NCI-H187 (cell line): ENCODE measurements at places on chromosomes 1 and 21.

DNA sequence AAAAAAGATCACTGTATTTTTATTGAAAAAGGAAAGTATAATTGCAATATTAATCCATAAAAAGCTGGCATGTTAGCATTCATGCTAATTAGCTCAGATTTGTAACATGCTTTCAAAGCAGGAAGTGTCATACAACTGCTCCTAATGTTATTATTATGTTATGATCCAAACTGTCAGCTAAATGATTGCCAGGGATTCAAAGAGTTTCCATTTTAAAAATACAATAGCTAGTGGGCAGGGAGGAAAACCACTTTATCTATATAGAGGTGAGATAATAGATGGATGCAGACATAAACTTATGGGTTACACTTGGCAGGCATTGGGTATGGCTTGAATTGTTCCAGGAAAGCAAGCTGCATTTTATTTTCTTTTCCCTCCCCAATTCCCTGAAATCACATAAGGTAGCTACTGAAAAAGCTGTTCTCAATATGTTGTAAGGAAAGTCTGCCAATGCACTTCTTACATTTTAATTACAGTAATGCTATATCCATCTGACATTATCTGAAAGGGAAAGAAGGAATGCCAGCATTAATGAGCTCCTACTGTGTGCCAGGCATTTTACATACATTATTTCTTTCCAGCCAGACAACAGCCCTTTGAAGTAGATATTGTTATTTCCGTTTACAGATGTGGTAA lies 9.8 kb upstream of the MYSM1 start:
- DNase-seq, result no peak

DNA sequence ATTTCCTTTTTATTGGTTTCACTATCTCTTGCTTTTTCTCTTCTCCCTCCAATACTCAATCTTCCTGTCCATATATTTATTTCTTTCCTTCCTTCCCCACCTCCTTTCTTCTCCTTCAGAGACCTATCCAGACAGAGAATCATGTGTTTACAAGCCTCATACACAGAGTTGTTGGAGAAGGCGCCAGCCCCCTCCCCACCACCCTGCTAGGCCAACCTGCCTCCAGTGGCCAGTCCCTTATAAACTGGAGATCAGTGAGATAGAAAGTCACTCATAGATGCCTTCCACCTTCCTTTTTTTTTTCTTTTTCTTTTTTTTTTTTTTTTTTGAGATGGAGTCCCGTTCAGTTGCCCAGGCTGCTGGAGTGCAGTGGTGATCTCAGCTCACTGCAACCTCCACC lies 53.3 kb downstream of the CD247 start:
- DNase-seq, result no peak

DNA sequence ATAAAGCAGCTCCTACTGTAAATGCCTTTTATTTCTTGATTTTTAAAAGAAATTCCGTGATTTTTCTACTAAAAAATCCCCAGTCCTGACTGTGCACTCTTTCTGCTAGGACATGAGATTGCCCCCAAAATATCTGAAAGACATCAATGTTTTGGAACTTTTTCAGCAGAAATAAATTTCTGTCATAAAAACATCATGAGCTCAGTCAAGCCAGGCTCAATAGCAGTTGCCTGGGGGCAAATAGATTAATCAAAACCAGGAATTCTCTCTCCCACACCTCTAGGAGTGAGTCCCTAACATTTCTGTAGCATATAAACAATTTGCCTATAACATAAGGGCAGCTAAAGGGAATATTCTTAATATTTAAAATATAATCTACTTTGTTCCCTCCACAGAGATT lies 654.1 kb downstream of the PTPRC start:
- DNase-seq, result no peak

DNA sequence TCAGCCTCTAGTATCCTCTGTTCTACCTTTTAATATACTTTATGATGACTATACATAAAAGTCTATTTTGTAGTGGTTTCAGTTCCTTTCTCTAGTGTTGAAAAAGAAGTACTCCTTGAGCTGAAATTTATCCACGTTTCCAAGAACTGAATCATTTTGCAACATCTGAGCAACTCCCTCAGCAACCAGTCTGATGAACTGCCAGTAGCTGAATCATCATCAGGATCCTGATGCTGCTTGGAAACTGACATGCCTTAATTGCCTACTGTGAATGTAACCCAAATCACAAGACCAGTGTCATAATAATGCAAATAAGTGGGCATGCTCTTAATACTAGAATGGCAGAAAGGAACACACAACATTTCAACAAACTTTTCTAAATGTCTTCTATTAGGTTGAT lies 103.3 kb downstream of the CYYR1 start:
- DNase-seq, result no peak

GRCh38 chr1:156765666-156766065 lies 1.7 kb upstream of the PRCC start:
- no peak for DNase-seq
